ENCODE measurements at places on chromosomes 11 and 22. TPM values are rescaled to one million over a fixed set of nuclear protein-coding genes. Genes with fewer than 3 reads are reported as not detected.

The RTN4R gene
- total RNA-seq, result 2.4 TPM

The MS4A4E gene
- total RNA-seq, result not detected

The TMEM25 gene
- 1.3 TPM for total RNA-seq

The IGLL1 gene
- total RNA-seq, result not detected

The INS gene
- total RNA-seq, result not detected

The RAB38 gene
- total RNA-seq, result 248 TPM

The ST14 gene
- total RNA-seq, result not detected

The CKAP5 gene
- 95.6 TPM for total RNA-seq

The DCHS1 gene
- total RNA-seq, result 2.3 TPM
